ENCODE measurements at places on chromosomes 5 and 9.

DNA sequence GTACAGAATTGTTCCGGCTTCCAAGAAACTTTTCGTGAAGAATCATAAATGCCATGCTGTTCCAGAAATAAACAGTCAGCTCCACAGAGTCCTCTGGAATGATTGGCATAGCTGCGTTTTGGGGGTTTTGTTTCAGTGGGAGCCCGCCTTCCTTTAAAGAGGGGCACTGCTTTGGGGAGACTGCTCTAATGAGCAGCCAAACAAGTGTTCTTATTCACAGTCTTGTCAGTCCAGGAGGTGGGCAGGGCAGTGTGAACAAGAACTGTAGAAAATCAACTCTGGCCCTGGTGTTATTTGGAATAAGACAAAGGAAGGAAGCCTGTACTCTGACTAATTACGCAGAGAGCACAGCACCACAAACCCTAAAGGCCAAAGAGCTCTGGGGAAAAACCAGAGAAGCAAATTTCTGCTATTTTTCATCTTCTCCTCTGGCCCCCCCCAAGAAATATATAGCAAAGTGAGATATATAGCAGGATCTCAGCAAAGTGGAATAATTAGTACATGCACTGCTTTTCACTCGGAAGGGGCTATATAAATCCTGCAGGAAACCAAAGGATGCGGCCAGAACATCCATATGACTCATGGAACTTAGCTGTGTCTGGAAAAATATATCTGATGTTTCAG, 92.9 kb downstream of the GLDC start:
- peak; percentile 64 for DNase-seq

- DNase-seq = peak; percentile 13
These were observed 7.1 kb downstream of the LRRC26 start for GRCh38 chr9:137162505-137163364.

- no peak for DNase-seq
These were observed 95.8 kb upstream of the NR4A3 start for GRCh38 chr9:99725852-99726251.

DNA sequence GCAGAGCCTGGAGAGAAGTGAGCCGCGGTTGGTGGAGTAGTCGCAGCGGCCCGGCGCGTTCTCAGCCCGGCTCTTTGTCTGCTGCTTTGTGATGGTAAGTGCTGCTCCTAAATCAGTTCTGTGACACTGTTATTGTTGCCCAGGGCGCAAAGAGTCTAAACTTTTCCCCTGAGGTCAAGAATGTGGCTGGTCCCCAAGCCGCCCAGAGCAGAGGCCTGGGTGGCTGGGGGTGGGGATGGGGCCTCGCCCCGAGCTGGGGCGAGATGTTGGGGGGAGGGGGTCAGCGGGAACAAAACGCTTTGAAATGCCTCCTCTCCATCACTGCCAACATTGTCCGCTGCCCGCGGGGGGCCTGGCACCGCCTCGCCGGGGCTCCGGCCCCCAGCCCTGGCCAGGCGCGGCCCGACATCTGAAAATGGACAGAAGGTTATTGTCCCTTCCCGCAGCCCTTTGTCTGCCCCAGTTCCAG, 11.7 kb upstream of the CERCAM start:
- no peak for DNase-seq

GRCh38 chr9:6049798-6050197, 34.4 kb upstream of the RANBP6 start:
- no peak for DNase-seq

DNA sequence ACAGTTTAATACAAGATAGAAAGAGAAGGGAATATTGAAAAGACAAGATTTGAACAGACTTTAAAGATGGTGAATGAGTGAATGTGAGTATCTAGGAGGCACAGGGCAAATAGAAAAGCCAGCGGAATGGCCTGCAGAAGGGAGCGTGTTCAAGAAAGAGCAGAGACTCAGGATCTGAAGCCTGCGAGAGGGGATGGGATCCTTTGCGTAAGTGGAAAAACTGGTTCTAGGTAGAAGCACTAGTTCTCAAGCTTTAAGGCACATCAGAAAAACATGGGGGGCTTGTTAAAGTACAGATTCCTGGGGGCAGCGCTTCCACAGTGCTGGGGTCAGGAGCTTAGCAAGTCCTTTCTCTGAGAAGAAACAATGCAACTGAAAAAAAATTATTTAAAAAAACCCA, 94.8 kb upstream of the NFIL3 start:
- DNase-seq = no peak

DNA sequence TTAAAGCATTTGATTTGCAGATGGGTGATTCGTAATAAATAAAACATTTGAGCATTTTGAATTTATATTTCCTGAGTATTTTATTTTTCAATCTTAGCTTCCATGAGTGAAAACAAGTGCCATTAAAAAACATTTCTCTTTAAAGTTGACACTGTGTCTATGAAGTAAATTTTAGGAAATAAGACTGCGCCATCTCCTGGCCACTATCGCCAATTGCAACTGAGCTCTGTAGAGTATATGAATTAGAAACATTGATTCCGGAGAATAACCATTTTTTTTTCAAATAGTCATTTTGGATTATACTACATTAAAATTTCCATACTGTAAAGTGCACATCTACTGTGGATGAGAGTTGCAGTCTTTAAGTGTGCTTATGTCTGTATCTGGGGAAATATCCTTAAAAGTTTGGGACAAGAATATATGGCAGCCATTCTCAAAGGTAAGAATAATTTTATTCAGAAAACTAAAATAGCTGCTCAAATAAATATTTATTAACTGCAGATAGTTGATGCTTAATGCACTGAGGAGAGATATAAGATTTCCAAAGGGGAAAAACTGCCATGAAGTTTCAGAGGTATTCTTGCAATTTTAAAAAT, 5.9 kb downstream of the DMRTA1 start:
- DNase-seq = peak; percentile 61
